Glutamatergic neuron (in vitro differentiated cells): ENCODE measurements at places on chromosomes 5 and 9. TPM values are rescaled to one million over a fixed set of nuclear protein-coding genes. Genes with fewer than 3 reads are reported as not detected.

Gene PHPT1
- total RNA-seq, result 101 TPM

Gene PTPRD
- 532 TPM for total RNA-seq

Gene EIF4EBP3
- 7.0 TPM for total RNA-seq

Gene PGM5
- total RNA-seq, result not detected

Gene GCNT4
- total RNA-seq, result 5.2 TPM

Gene ANKRD31
- total RNA-seq, result 0.42 TPM

Gene AQP3
- 2.9 TPM for total RNA-seq

Gene PCDH12
- total RNA-seq, result 1.7 TPM

DNA sequence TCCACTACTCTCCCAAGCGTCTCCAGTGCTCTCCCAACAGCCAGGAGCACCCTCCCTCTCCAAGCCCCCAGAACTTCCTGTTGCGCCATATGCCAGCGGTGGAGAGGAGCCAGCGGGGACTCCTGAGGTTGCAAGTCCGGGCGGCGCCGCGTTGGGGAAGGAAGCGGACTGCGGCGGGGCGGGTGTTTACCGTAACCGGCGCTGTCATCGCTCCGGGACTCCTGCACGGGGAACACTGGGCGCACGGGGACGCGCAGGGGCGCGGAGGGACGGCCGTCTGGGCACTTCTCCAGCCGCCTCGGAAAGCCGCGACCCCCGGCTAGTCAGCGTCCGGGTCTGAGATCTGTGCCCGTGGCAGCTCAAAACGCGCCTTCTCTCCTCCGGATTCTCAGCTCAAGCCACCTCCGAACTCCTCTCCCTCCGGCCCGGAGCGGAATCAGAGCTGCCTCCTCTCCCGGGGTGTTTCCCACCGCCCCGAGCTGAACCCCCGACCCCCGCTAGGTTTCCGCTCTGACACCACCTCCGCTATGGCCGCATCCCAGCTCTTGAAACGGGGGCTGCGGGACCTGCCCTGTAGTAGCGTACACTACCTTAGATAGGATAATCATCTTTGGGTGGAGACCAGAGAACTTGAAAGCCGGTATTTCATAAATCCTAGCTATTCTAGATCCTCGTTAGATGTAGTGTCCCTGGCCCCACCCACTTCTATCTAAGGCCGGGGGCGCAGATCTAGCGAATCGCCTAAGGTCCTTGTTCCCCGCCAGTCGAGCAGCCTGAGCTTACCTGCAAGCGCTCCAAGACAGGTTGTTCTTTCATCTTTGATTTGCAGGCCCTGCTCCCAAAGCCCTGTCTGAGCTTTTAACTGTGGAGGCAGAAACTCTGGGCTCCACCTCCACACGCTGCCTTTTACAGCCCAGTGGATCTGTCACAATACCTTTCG lies at the start of gene TRPM6:
Gene TRPM6 (minus strand): TSS at position 881 of the 940 bp plus-strand sequence. CDS start 65 bp downstream, at position 816.
- peak; percentile 74 for DNase-seq
- peaks cover 1% of the 10 kb centered on the region for H3K27me3 ChIP-seq
- H3K27ac ChIP-seq, result peak within 1 kb of the TSS; percentile 68

DNA sequence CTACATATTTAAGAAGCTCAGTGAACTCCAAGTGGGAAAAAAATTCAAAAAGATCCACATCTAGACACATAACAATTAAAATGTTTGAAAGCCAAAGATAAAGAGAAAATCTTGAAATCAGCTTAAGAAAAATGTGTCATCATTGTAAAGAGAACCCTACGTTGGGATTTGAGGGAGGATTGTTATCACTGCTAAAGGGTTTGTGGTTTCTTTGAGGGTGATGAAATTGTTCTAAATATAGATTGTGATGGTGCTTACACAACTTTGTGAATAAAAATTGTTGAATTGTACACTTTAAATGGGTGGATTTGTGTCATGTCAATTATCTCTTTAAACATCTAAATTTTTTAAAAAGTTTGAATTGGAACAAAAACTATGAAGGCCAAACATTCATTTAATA lies 92.2 kb upstream of the ADAMTS19 start:
- H3K36me3 ChIP-seq, result peaks cover 7% of the 10 kb centered on the region
- no peak for DNase-seq
- no peaks in the 10 kb centered on the region for H3K4me1 ChIP-seq
- H3K27ac ChIP-seq, result no peak overlapping the region

- no peak overlapping the region for H3K4me3 ChIP-seq
- no peaks in the 10 kb centered on the region for H3K4me1 ChIP-seq
- DNase-seq, result no peak
These were observed 31.6 kb upstream of the ZNF618 start for GRCh38 chr9:113844466-113844865.

- peaks cover 11% of the 10 kb centered on the region for H3K36me3 ChIP-seq
- DNase-seq, result peak; percentile 36
- H3K4me1 ChIP-seq, result peaks cover 11% of the 10 kb centered on the region
- H3K27ac ChIP-seq, result no peak overlapping the region
- H3K4me3 ChIP-seq, result no peak overlapping the region
These were observed 227.3 kb upstream of the DAPK1 start for GRCh38 chr9:87270221-87270847.

- no peak for DNase-seq
- H3K36me3 ChIP-seq, result peaks cover 13% of the 10 kb centered on the region
These were observed 67.4 kb upstream of the SPINK5 start for GRCh38 chr5:147996379-147996778.

DNA sequence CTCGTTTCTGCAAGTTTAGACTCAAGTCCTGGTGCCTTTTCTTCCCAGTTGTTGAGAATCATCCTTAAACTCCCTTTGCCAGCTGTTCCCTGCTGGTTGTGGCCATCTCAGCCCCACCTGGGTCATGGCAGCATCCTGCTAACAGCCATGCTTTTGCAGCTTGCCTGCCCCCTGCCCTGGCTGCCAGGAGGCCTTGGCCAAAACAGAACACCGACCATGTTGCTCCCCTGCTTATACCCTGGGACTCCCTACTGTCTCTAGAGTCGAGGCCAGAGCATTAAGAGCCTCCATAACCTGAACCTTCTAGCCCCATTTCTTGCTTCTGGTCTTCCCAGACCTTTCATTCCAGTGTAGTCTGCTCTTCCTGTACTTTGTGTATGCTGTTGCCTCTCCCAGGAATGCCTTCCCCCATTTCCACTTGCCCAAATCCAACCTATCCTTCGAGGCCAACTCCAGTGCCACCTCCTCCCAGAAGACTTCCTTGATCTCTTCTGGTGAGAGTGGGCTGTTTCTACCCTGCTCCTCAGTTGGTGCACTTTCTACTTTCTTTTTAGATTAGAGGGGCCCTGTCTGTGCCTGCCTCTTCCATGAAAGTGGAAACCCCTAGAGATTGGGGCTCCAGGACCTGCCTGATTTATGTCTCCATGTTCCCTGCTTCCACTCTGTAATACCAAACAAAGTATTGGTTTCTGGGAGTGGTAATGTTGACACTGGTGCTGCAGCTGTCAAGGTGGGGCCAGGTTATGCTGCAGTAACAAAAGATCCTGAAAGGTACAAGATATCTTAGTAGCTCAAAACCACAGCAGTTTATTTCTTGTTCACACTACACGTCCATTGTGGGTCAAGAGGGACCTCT lies 88.2 kb downstream of the AMBP start:
- peaks cover 31% of the 10 kb centered on the region for H3K4me1 ChIP-seq
- no peak overlapping the region for H3K4me3 ChIP-seq
- peak overlapping the region; percentile 30 for H3K27ac ChIP-seq
- peaks cover 3% of the 10 kb centered on the region for H3K27me3 ChIP-seq
- DNase-seq, result no peak

- H3K27ac ChIP-seq, result no peak overlapping the region
- no peaks in the 10 kb centered on the region for H3K36me3 ChIP-seq
These were observed 59.1 kb upstream of the ZFAND5 start for GRCh38 chr9:72424131-72424530.

GRCh38 chr5:9212605-9213004 lies 333.3 kb downstream of the SEMA5A start:
- no peak overlapping the region for H3K27ac ChIP-seq
- peaks cover 3% of the 10 kb centered on the region for H3K36me3 ChIP-seq
- H3K4me1 ChIP-seq, result no peaks in the 10 kb centered on the region
- H3K27me3 ChIP-seq, result no peaks in the 10 kb centered on the region
- DNase-seq, result no peak

DNA sequence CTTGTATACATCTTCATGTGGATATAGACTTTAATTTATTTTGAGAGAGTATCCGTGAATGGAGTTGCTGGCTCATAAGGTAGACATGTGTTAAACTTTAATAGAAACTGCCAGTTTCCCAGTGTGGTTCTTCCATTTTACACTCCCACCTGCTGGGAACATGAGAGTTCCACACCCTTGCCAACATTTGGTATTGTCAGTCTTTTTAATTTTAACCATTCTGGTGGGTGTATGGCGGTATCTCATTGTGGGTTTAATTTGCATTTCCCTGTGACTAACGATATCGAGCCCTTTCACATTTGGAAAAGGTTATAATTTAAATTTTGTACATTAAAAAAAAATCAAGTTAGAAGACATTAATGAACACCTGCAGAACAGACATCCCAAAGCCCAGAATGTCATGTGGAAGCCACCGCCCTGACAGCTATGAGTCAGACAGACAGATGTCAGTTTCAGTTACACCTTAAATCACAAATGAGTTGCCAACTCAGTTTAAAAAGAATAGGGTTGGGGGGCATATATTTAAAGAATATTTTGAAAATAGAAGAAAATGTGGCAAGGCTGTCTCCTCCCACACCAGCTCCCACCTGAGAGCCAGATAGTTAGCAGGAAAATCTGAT lies 36.9 kb downstream of the ANKRD33B start:
- H3K27me3 ChIP-seq, result peaks cover 3% of the 10 kb centered on the region
- H3K36me3 ChIP-seq, result no peaks in the 10 kb centered on the region
- no peak for DNase-seq
- H3K4me3 ChIP-seq, result no peak overlapping the region

DNA sequence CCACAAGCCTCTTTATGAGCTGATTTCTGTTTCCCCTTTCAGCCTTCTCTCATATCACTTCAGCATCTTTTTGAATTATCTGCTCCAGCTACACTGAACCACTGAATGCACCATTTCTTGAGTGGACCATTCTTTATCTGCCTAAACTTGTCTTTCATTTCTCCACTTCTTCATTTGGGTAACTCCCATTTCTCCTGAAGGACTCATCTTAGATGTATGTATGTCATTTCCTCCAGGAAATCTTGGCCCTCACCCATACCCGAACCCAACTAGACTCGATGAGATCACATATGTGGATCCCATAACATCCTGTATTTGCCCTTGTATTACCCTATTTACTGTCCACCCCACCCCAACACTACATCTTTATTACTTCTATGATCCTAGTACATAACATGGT lies 249.8 kb downstream of the KIF4B start:
- H3K36me3 ChIP-seq, result no peaks in the 10 kb centered on the region
- H3K27ac ChIP-seq, result no peak overlapping the region
- H3K27me3 ChIP-seq, result peaks cover 2% of the 10 kb centered on the region

GRCh38 chr9:71767163-71767775 lies 1.0 kb downstream of the CEMIP2 start:
- peaks cover 26% of the 10 kb centered on the region for H3K4me1 ChIP-seq
- peak overlapping the region; percentile 92 for H3K4me3 ChIP-seq
- H3K27me3 ChIP-seq, result peaks cover 9% of the 10 kb centered on the region
- DNase-seq, result no peak
- H3K36me3 ChIP-seq, result no peaks in the 10 kb centered on the region
- peak overlapping the region; percentile 99 for H3K27ac ChIP-seq

GRCh38 chr9:125537442-125538091 lies 169.4 kb downstream of the MAPKAP1 start:
- H3K27me3 ChIP-seq, result no peaks in the 10 kb centered on the region
- no peak for DNase-seq
- no peaks in the 10 kb centered on the region for H3K36me3 ChIP-seq
- no peaks in the 10 kb centered on the region for H3K4me1 ChIP-seq
- no peak overlapping the region for H3K27ac ChIP-seq
- no peak overlapping the region for H3K4me3 ChIP-seq

DNA sequence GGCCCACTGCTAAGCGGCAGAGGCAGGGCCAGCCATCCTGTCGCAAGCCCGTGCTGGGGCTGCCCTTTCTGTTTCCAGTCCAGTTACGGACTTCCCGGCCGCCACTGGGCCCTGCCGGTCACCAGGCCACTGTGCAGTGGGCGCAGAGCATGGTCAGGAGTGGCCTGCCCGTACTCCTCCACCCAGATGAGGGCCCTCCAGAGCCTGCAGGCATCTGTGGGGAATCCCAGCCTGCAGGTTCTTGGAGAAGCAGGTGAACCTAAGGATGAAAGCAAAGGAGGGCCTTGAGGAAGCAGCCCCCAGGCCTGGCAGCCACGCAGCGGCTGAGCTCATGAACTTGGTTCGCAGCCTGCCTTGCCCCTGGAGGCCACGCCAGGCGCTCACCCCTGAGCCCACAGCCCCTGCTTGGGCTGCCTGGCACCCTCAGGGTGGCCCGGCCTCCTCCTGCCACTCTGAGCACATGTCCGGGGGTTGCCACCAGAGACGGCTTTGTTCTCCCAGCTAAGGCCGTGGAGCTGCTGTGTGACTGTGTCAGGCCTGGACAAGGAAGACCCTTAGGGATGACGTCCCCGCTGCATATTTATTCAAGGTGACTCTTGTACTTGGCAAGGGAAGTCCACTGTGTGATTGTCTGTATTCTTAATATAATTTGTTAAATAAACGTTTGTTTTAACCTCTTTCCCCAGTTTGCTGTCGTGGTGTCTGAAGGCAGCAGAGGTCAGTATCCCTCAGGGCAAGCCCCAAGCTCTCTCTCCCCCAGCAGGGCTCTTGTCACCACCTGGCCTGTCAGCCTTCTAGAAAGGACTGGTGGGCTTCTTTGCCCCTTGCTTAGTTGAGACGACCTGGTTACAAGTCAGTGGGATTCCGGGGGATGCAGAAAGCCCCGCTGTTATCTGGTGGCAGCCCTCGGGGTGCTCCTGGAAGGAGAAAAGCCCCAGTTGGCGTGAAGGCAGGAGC lies 107.1 kb upstream of the LMX1B start:
- peaks cover 8% of the 10 kb centered on the region for H3K36me3 ChIP-seq
- H3K27ac ChIP-seq, result no peak overlapping the region
- DNase-seq, result peak; percentile 16
- H3K4me1 ChIP-seq, result peaks cover 5% of the 10 kb centered on the region
- peaks cover 12% of the 10 kb centered on the region for H3K27me3 ChIP-seq

- peak within 1 kb of the TSS; percentile 85 for H3K4me3 ChIP-seq
- peak within 1 kb of the TSS; percentile 35 for H3K27ac ChIP-seq
- H3K36me3 ChIP-seq, result no peaks in the 10 kb centered on the region
- DNase-seq, result peak; percentile 65
- H3K27me3 ChIP-seq, result peaks cover 11% of the 10 kb centered on the region
These were observed at the start of gene FSTL4 for GRCh38 chr5:133612249-133612860. TSS of gene FSTL4 (minus strand) at chr5:133612541.

DNA sequence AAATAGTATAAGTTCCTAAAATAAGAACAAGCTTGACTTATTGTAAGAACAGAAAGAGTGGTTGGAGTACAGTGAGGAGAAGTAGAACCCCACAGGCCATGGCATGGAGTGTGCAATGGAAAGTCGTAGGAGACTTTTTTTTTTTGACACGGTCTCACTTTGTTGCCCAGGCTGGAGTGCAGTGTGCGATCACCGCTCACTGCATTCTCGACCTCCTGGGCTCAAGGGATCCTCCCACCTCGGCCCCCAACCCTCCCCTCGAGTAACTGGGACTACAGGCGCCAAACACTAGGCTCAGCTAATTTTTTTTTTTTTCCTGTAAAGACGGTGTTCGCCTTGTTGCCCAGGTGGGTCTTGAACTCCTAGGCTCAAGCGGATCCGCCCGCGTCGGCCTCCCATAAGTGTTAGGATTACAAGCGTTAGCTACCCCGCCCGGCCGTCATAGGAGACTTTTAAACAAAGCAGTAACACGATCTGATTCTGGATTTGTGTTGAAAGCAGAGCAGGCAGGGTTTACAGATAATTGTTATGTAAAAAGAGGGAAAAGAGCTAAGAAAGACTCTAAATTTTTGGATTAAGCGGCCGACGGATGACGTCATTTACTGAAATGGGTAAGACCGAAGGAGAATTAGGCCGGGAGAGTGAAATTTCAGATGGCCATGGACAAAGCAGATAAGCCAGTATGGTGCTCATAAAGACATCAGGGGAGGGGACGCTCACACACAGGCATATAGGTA lies 752 bp downstream of the TSTD2 start:
- H3K27me3 ChIP-seq, result peaks cover 4% of the 10 kb centered on the region
- DNase-seq, result peak; percentile 42
- H3K4me3 ChIP-seq, result peak overlapping the region; percentile 100
- H3K27ac ChIP-seq, result peak overlapping the region; percentile 100
